Heart left ventricle (tissue), 16 donors: ENCODE measurements at places on chromosomes 13 and 19. TPM values are rescaled to one million over a fixed set of nuclear protein-coding genes. Genes with fewer than 3 reads are reported as not detected.
A peak's percentile ranks its signal among the peaks of the same experiment; 100 is the strongest.

Gene CGB7
- not detected for total RNA-seq

- DNase-seq, result no peak
These were observed 692.6 kb downstream of the PCDH17 start for GRCh38 chr13:58324161-58324560.

Gene TGFBR3L
- 17.6 TPM for total RNA-seq

- DNase-seq, result no peak
These were observed 391 bp downstream of the KLF1 start for GRCh38 chr19:12886651-12886968.

Gene TMEM145
- not detected for total RNA-seq

GRCh38 chr13:72221276-72221962, 354.4 kb upstream of the DACH1 start:
- DNase-seq, result no peak

Gene IER2
- 17.6 TPM for total RNA-seq

- DNase-seq, result no peak
These were observed 6.4 kb downstream of the GARRE1 start for GRCh38 chr19:34260771-34261173.

- no peak for DNase-seq
These were observed 6.8 kb upstream of the CCDC124 start for GRCh38 chr19:17926044-17926443.

DNA sequence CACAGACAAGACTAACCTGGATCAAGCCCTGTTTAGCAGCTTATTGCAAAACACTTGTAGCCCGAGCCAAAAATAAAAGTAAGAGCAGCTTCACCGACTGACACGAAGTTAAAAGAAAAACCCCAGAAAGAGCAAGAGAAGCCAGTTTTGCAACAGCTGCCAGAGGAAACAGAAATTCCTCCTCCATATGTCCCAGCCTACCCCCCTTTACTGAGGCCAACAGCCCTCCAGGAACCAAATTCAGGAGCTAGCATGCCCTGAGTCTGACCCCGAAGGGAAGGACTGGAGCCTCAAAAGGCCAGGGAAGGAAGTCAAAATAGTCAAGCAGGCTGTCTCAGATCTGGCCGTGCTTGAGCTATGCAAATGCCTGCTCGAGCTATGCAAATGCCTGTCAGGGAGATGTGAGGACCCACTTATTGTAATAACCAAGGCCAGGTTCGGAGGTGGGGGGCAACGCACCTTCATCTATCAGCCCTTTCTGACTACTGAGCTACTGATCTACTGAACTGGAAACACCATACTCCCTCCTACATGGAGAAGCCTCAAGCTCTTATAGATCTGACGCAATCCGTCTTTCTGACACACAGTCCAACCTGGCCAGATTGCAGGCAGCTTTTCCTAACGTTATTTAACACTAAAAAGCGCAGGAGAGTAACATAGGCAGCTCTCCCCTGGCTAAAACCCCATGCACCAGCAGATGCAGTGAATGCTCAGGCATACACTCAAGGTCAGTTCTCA, 6.7 kb downstream of the SIGLEC11 start:
- no peak for DNase-seq

- DNase-seq, result no peak
These were observed 554.5 kb downstream of the PCDH9 start for GRCh38 chr13:66675620-66676019.

DNA sequence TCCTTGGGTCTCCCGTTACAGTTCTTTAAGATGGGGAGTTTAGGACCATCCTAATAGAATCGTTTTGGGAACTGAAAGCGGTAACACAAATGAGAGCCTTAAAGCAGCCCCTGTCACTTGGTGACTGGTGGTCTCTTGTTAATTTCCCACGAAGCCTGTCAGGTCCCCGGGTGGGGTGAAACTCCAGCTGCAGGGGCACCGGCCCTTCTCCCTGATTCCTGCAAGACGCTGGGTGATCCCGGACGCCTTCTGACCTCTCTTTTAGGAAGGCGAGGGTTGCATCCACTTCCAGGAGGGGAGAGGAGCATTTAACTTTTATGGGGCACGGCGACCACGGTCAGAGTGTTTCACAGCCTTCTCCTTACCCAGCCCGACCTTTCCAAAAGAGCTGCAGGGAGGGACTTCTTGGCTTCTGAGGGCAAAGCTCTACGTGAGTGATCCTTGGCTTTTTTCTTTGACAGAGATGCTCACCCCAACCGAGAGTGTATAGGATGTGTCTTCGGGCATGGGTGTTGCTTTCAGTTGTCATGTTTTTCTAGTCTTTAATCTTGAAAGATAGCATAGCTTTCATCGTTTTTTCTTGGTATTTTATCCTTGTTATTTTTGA, 688 bp downstream of the ZNF225 start:
- DNase-seq, result no peak

Gene IL17D
- 1.0 TPM for total RNA-seq

DNA sequence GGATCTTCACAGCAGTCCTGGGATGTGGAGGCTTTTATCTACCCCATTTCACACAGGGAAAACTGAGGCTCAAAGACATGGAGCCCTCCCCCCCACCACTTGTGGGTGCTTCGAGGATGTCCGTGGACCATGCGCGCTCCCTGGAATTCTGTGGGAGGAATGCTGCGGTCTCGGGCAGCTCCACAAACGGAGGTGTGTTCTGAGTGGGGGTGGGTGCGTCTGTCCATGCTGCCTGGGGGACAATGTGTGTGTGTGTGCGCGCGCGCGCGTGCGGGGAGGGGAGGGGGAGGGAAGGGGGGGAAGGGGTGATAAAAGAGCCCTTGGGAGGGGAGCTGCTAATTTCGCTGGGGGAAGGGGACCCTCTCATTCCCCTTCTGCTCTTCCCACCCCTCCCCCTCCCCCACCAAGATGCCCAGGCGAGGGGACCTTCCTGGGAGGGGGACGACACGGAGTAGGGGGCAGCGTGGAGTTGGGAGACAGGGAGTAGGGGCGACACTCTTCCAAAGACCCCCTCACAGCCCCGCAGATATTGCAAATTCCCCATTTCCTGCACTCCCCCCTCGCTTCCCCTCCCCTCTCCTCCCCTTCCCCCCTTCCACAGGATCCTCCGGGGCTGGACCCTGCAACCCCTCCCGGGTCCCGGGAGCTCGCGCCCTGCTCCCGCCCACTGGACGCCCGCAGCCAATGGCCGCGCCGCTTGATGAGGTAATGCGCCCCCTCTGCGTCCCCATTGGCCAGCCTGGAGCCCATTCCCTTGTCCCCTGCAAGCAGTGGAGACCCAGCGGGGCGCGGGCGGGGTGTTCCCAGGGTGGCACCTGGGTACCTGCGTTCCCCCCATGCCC, 18.9 kb upstream of the ZNRF4 start:
- DNase-seq, result no peak

DNA sequence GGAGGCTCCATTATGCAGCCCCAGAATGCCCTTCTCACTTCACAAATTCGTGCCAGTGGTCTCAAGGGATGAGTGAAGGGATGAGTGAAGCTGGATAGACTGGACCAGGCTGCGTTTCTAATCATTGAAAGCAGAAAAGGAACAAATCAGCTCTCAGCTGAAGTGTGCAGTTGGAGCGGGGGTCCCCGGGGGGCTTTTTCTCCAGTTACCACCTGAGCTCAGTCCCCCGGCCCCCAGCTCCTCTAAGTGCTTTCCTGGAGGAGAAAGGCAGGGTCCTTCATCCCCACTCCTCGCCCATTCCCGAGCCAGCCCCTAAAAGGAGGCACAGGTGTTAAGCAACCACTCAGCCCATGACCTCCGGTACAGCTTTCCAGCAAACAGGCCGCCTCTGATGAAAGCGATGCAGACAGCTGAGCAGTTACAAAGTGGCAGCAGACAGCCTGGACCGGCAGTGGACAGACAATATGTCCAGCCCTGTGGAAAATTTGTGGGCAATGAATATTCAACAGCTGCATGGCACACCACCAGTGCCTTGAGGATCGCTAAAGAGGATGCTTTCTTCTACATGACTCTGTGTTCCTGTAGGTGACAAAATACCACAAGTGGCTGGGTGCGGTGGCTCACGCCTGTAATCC, 110.7 kb upstream of the UBL3 start:
- no peak for DNase-seq

GRCh38 chr13:95385798-95386197, 84.5 kb upstream of the ABCC4 start:
- no peak for DNase-seq

- DNase-seq, result no peak
These were observed 448.2 kb downstream of the LIG4 start for GRCh38 chr13:107767119-107767518.

- no peak for DNase-seq
These were observed 14.2 kb downstream of the HAS1 start for GRCh38 chr19:51709575-51709974.

DNA sequence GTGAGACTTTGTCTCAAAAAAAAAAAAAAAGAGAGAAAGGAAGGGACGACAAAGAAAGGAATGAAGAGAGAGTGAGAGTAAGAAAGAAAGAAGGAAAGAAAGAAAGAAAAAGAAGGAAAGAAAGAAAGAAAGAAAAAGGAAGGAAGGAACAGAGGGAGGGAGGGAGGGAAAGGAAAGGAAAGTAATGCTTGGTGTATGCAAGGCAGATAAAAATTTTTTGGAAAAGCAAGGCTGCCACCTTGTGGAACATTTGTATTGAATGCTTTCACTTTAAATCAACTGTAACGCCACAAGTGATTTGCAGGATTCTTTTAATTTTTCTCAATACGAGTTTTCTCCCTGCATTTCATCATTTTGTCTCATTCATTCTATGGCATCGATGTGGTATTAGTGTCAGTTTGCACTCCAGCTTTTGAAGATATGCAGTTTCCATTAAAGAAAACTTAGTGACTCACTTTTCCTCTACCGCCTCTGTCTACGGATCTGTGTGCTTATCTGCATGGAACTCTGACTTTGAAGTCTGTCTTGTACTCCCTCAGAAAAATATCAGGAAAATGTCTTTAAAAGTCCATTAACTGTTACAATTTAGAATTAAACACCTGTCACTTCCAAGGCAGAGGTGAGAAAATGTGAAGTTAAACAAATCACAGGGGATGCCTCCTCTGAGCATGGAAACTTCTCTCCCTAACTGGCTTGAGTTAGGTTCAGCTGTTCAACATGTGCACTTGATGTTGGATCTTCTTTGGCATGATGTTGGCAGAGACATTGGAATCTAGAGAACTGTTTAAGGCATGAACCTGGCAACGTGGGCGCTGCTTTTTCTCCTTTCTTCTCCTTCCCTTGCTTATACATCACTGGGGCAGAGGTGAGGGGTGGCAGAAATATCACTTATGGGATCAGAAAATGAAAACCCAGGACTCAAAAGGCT, 20.0 kb upstream of the ZDHHC20 start:
- peak; percentile 56 for DNase-seq

DNA sequence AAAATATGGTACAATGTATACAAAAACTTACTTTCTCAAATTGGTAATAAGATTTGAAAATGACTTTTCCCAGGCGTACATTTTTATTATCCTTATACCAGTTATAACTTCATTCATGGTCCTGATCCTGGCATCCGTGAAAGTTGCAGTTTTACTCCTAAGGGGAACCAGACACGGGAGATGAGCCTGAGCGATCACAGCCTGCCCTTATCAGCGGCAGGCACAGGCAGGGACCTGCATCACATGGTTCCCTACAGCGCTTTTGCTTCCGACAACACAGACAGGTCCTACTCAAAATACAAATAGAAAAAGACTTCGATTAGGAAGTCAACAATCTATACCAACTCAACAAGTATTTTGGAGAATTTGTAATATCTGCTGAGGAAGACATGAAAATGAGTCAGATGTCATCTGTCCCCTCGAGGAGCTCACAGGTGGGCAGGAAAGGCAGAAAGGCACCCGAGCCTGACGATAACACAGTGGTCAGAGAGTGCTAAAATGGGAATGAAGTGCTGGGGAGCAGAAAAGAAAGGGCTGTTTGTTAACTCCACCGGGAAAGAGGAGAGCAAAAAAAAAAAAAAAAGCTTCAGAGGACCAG, 93.4 kb downstream of the ABCC4 start:
- no peak for DNase-seq

DNA sequence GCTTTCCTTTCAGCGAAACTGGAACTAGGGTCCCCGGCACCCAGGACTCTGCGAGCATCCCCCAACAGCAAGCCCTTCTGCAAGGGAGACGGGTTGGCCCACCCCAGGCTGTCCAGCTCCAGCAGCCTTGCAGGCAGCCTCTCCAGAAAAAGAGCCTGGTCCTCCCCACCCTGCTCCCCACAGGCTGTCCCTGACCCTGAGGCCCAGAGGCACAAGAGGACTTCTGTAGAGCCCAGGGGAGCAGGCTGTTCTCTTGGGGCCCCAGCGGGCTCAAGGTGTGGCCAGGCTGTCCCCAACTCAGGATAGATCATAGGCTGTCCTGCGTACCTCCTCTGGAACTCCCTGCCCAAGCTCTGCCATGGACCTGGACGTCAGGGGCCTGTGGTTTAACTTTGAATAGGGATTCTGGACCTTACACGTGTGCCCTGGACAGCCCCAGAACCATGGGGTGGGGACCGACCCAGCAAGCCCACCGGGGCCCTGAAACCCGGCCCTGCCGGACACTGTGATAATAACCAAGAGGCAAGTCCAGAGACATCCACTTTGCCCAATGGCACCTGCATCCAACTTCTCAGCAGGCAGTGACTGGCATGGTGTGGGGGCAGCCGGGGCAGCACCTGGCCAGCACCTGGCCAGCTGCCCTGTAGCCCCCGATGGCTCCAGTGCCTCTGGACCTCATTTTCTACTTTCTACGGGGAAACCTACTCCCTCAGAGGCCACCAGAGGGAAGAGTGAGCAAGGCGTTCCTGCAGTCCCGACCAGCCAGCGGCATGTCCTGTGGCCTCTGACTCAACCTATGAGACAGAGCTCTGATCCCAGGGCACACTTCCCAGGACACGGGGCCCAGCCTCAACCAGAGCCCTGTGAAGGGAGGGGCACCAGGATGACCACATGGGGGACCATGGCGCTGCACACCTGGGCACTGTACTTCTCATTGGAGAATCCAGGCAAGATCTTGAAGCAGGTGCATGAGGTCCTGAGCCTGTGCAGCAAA, 50.9 kb upstream of the TPM4 start:
- DNase-seq, result peak; percentile 60

- DNase-seq, result no peak
These were observed 2.8 kb downstream of the AP3D1 start for GRCh38 chr19:2148482-2149135.

DNA sequence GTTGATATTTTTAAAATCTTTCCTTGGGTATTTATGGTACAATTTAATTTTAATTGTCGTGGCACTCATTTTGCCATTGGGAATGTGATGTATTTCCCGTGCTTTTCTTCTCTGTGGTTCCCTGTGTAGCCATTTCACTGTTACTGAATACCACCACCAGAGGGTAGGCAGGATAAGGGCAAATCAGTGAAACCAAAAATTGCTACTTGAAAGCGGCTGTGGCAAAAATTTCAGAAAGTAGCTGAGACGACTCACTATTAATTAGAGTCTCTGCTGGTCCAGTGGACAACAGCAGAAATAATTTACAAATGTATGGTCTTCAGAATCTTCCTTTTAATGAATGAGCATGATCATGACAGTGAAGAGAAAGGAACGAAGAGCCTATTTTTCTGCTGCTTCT, 34.4 kb upstream of the MIR17HG start:
- no peak for DNase-seq

- DNase-seq, result no peak
These were observed 14.3 kb downstream of the IGSF23 start for GRCh38 chr19:44627631-44628030.

Gene TLE6
- not detected for total RNA-seq
